Activated CD8-positive, alpha-beta memory T cell treated with anti-CD3 and anti-CD28 coated beads for 1 hour (primary cell): ENCODE measurements at places on chromosomes 16 and 17.

- DNase-seq = no peak
Measured at GRCh38 chr16:84643180-84643583, 5.1 kb upstream of the KLHL36 start.

- DNase-seq = no peak
Measured at GRCh38 chr17:28480799-28481571, 7.5 kb downstream of the SLC13A2 start.

- DNase-seq = no peak
Measured at GRCh38 chr16:9332574-9333148, 241.2 kb downstream of the HAPSTR1 start.

DNA sequence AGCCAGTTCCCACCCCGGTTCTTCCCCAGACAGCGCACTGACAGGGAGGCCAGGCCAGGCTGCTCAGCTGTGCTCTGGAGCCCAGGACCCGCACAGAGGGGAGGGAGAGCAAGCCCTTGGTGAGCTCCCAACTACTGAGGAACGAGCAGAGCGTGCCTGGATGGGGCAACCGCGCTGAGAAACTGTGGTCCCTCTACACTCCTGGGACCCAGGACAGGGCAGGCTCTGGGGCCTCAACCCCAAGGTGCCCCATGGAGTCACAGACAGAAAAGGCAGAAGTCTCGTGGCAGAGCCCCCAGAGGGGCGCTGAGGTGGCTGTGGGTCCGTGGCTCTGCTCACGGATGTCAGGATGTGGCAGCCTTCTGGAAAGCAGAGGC lies 16.3 kb downstream of the SLX4 start:
- DNase-seq = no peak

DNA sequence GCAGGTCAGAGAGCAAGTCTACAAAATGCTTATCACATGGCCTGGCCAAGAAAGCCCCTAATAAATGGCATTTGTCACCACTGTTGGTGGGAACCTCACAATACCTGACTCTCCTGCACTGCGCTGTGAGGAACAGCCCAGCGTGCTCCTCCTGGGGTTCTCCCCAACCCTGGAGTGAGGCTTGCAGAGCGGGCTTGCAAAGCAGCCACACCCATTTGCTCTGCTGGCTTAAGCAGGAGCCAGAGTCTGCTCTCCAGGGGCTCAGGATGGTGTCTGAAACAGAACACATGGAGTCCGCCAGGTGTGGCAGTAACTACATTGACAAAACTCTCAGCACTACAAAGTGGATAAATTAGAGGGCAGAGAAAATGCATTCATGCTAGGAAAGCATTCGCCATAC lies 331.0 kb upstream of the CCL2 start:
- no peak for DNase-seq

- no peak for DNase-seq
Measured at GRCh38 chr17:70123193-70123592, 46.1 kb upstream of the KCNJ2 start.

DNA sequence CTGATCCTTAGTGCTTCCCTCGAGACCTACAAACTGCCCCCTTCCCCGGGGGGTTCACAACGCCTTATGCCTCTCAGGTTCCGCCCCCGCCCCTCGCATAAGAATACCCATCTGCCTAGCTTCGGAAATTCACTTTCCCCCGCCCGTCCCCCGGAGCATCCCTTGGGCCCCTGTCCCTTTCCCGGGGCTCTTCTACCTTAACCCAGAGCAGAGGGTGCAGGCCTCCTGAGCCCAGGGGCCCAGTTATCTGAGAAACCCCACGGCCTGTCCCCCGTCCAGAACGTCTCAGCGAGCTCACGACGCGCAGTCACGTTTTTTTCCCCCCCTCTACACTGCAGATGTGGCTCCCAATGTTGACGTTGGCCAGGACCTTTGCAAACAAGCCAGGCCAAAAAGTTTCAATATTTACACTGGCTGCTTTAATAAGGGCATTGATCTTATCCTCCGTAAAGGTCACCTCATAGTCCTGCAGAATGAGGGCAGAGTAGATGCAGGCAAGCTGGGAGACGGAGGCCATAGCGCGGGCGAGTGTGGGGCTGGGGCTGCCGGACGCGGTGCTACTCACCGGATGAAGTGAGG lies 1.4 kb upstream of the NBR1 start:
- DNase-seq = no peak

- no peak for DNase-seq
Measured at GRCh38 chr17:79831265-79832217, 7.7 kb downstream of the CBX4 start.

DNA sequence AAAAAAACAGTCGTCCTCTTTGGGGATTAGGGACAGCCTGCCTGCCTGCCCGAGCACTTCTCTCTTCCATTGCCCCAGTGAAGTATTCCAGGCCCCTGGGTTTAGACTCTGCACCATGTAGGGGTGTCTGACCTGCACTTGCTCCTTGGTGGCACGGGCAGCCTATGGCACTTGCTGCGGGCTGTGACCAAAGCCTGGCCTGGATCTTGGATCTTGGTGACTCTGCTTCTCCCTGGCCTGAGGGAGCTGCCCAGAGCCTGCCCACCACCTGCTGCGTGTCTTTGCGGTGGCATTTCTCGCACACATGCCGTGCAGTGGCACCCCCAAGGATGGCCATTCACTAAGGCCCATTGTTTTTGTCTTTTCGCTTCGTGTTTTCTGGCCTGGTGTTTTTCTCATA lies 6.1 kb upstream of the STH start:
- no peak for DNase-seq

GRCh38 chr17:34400301-34400931 lies 37.4 kb upstream of the CCL1 start:
- no peak for DNase-seq

GRCh38 chr16:48481772-48482171 lies 96.6 kb upstream of the SIAH1 start:
- DNase-seq = no peak

DNA sequence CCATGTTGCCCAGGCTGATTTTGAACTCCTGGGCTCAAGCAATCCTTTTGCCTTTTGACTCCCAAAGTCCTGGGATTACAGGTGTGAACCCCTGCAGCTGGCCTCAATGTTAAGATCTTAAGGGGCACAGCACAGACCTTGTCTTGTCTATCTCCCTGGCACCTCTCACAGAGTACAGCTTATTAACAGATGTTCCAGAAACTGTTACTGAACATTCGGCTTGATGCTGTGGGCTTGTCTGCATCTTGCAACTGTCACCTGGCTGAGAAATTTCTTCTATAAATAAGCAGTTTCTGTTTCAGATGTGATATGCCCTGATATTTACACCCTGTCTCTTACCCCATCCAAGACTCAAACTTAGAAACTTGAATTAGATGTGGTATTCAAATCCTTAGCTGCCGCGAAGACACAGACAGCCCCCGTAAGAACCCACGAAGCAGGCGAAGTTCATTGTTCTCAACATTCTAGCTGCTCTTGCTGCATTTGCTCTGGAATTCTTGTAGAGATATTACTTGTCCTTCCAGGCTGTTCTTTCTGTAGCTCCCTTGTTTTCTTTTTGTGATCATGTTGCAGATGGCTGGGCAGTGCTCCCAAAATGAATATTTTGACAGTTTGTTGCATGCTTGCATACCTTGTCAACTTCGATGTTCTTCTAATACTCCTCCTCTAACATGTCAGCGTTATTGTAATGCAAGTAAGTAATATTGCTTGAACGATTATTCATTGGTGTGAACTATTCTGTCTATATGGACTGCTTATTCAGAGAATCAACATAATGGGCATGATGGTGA lies at the start of gene TNFRSF17:
Gene TNFRSF17 (plus strand): TSS at position 450 of the 791 bp plus-strand sequence. CDS start 115 bp downstream, at position 565.
- DNase-seq = no peak

- DNase-seq = no peak
Measured at GRCh38 chr17:50588391-50589049, 28.0 kb downstream of the CACNA1G start.
